ENCODE measurements at places on chromosomes 2 and 18.

DNA sequence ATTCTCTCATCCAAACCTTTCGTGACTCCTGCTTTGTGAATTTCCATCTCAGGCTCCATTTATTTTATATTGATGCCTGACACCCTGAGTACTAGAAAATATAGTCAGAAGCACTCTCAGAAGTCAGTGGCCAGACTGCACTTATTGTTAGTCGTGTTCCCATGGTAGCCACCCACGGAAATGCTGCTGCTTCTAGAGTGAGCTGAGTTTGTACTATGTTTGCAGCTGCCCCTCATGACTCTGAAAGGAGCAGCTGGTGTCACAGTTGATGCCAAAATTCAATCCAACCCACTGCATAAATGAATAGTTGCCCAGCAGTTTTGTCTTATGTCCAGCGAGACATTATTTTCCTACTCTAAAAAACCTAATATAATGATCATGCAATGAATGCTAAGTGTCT is 265.2 kb upstream of the SPHKAP start:
- DNase-seq = no peak

- DNase-seq = no peak
These were observed 120.9 kb downstream of the MMADHC start for GRCh38 chr2:149466635-149467034.

DNA sequence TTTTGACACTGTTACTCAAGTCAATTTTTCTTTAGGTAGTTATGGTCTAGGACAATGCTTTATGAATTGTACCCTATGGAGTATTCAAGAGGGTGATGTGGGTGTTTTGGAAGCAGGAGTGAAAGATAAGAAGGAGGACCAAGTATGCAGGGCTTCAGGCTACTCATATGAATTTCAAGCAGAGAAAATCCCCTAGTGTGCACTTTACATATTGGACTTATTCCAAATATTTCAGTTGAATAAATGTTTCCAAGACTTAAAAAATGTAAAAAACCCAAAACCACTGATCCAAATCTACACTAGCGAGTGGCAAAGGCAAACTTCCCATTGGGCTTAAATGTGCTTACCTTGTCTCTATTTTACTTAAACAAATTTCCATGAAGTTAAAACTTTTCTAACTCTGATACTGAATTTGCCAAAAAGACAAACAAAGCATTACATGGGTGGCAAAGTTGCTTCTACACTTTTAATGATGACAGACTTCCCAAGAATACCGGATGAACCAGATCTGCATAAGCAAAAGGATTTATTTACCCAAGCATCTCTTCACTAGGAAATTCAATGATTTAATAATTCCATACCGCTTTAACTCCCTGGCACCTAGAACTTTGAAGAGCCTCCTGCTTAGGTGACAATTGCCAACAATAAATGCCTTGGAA is 1233.5 kb upstream of the NXPH2 start:
- DNase-seq = no peak

DNA sequence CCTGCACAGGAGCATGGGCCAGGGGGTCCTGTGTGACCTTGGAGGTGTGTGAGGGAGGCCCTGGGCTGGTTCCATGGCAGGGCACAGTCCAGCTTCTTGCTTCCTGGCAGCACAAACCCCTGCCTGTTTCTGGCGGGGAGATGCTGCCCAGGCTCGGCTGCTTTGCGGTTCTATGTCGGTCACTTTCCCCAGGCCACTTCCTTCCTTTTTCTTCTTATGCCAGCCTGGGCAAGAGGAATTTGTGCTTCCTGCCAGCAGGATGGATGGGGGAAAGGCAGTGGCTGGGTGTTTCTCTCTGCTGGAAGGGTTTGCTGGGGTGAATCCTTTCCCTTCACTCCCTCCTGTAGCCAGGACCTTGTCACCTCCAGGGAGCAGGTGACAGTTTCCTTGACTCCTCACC is 24.3 kb downstream of the ASAP2 start:
- DNase-seq = peak; percentile 78

DNA sequence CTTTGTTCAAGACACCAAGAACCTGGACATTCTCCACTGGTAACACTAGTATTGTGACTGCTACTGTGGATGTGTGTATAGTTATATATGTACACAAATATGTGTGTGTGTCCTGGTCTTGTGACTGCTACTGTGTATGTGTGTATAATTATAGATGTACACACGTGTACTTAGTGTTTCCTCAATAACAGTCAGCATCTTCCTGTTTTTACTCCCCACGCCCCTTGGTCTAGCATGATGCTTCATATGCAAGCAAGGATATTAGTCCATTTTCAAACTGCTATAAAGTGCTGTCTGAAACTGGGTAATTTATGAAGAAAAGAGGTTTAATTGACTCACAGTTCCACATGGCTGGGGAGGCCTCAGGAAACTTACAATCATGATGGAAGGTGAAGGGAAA is 802.7 kb downstream of the RNF144A start:
- DNase-seq = no peak

GRCh38 chr2:172978063-172978383 is 97.6 kb upstream of the MAP3K20 start:
- no peak for DNase-seq

- no peak for DNase-seq
These were observed 100.8 kb downstream of the NOL10 start for GRCh38 chr2:10588931-10589330.

DNA sequence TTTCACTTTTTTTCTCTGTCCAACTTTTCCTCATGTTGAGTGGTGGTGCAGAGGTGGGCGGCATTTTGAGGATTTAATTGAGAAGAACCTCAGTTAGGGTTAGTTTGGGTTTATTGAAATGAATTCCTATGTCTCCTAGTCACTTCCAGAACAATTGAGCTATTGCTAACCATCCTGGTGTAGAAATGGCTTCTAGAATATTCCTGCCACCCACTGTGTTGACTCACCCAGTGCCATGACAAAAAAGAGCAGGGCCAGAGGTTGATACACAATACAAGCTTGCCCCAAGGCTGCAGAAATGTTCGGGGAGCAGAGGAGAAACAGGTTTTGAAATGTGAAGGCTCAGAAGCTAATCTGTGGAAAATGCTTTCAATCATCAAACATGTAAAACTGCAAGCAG is 167.1 kb upstream of the TRIB2 start:
- no peak for DNase-seq

DNA sequence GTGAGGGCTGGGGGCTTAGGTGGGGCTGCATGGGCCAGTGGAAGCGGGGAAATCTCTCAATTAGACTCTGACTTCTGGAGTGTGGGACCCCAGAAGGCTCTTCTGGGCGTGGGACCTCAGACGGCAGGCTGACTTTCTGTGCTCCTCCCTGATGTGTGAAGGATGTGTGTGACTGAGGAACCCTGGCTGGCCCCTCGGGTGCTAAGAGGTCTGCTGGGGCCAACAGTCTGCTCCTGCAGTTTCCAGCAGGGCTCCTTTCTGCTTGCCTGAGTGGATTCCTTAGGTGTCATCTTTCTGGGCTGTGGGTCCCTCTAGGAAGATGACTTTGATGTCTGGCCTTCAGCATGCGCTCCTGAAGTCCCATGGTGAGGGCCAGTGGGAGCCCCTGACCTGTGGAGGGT is 167.5 kb downstream of the DYSF start:
- DNase-seq = no peak

DNA sequence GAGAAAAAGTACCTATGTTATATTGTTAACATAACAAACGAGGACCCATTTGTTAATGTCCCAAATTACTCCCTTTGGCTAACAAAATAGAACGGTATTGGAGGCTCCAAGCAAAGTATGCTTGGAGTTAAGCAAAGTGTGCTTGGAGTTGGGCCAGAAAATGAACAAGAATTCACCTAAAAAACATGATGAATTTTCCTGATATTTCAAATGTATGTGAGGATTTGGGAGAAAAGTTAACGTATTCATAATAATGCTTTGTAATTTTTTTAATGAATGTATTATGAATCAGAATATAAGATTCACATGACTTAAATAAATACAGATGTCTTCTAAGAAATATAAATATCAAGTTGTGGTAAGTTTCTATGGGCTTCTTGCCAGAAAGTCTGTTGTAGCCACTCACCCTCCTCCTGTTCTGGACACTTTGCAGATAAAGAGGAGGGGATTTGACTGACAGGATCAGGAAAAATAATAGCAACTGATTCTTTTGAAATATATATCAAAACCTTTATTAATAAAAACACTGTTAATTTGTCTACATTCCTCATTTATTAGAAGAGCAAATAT is 423.7 kb upstream of the MMADHC start:
- no peak for DNase-seq

DNA sequence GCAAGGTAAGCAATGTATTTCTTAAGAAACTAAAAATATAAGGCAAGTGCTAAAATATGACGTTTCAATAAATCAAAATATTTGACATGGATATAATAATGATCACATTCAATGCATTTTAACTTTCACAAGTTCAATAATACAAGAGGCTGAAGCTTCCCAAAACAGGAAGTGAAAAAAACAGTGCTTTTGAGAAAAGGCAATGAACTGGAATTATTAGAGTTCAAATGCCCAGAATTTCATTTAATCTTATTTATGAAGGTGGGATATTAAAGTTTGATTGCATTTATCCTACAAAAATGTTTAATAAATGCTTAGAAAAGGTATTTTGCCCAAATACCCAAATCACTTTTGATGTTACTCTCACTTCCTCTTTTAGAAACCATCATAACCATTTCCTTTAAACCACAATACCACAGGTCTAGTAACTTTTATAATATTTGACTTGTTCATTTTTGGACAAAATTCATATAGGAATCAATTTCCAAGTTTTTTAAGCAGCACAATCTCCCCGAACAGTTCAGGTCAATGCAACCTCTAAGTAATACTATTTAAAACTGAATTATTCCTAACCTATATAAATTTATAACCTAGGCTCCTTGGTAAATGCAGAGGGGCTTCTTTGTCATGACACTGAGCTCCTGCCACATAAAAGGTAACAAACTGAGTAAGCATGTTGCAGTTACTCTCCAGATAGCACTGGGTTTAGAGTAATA is 2.1 kb downstream of the NCKAP1 start:
- DNase-seq = peak; percentile 55

- DNase-seq = no peak
These were observed 48.9 kb upstream of the IL1R2 start for GRCh38 chr2:101942851-101943250.

DNA sequence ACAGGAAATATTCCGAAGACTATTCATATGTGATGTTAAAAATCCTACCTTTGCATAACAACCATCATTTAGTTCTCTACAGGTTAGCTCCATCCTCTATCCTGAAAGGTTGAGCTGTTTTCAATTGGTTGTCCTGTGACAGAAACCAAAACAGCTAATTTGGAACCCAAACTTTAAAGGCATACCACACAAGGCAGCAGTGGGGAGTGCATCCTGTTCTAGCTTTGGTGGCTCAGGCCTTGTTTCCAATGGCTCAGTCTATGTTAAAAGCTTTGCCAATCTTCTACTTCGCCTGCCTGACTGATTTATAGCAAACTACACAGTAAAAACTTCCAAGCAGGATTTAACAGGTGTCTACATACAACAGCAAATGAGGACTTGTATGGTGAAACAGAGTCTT is 3.2 kb downstream of the CD226 start:
- no peak for DNase-seq

- DNase-seq = no peak
These were observed 1452.1 kb downstream of the SUCLG1 start for GRCh38 chr2:83006961-83007360.

- no peak for DNase-seq
These were observed 54.1 kb downstream of the PXDN start for GRCh38 chr2:1690056-1690775.

GRCh38 chr18:31610286-31611205 is 18.9 kb downstream of the TTR start:
- peak; percentile 8 for DNase-seq

GRCh38 chr2:88296247-88296646 is 126.1 kb downstream of the THNSL2 start:
- no peak for DNase-seq

All from NB4 (cell line).